Hypothalamus (tissue), 51 donors: ENCODE measurements at places on chromosomes 3 and 15.

DNA sequence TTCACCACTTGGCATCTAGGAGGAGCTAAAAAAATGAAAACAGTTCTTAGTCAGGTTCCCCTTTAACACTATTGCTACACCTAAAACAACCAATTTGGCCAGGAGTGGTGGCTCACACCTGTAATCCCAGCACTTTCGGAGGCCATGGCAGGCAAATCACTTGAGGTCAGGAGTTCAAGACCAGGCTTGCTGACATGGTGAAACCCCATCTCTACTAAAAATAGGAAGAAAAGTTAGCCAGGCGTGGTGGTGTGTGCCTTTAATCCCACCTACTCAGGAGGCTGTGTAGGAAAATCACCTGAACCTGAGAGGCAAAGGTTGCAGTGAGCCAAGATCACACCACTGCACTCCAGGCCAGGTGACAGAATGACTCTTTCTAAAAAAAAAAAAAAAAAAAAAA is 124.1 kb downstream of the DGKG start:
- DNase-seq: no peak

DNA sequence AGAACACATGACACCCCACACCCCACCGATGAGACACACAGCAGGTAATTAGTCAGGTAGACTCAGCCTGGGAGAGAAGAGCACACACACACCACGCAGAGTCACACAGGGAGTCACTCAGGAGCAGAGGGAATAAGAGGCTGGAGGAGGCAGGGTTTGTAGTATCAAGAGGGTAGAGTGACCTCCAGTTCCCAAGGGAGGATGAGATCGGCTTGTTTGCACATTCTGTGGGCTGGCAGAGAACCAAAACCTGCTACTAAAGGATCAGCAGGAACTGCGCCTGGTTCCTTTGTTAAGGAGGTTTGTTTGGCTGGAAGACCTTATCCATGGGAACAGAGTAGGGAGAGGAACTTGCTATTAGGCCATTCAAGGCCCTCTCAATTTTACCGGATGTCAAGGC is 281.4 kb upstream of the SLCO3A1 start:
- DNase-seq: no peak

- DNase-seq: no peak
Measured at GRCh38 chr3:149892371-149892770, 78.3 kb downstream of the PFN2 start.

GRCh38 chr15:70447521-70447920 is 315.8 kb downstream of the UACA start:
- no peak for DNase-seq

DNA sequence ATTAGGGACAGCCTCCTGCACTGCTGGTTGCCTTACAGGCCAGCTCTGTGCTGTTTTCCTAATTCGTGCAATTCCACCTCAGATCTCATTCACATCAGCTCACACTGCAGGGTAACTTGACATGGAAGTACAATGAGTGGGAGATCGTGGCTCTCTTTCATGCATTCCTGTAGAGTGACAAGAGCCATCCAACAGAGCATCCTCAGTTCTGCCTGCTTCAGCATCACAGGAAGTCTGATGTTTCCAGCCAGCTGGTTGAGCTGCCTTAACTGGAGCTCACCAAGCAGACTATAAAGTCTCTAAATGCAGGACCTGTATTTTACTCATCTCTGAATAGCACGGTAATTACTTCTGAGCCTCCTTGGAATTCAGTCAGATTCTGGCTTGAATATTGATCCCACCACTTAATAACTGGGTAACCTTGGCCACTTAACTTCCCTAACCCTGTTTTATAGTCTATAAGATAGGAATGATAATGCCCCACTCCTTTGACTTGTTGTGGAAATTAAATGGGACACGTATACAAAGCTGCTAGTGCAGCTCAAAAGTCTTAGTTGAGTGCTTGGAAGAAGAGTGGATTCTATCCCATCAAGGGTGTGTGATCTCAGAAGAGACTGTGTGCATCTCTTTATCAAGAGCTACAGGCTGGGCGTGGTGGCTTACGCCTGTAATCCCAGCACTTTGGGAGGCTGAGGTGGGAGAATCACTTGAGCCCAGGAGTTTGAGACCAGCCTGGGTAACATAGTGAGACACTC is 1.4 kb upstream of the DIS3L start:
- no peak for DNase-seq

GRCh38 chr3:30527720-30528119 is 78.7 kb upstream of the TGFBR2 start:
- DNase-seq: no peak

DNA sequence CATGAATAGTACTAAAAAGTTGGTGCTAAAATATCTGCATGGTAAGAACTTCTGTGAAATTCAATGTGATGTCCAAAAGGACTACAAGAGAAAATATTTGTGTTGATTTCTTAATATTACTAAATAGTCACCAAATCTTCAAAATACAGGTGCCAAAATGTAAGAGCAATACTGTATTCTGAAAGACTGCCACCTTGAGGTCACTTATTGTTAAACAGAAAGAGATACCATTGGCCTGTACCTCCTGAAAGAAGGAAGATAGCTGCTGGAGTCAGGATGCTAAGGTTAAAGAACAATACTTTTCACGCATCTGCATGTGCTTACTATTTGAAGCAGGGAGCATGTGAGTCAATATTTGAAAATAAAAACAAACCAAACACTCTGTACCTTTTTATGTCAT is 72.0 kb upstream of the LSAMP start:
- DNase-seq: no peak

GRCh38 chr15:78079298-78080087 is 2.0 kb upstream of the TBC1D2B start:
- DNase-seq: no peak

- DNase-seq: no peak
Measured at GRCh38 chr3:103134023-103134724, 699.4 kb downstream of the ZPLD1 start.

GRCh38 chr15:47431501-47431900 is 285.8 kb upstream of the SEMA6D start:
- DNase-seq: no peak

DNA sequence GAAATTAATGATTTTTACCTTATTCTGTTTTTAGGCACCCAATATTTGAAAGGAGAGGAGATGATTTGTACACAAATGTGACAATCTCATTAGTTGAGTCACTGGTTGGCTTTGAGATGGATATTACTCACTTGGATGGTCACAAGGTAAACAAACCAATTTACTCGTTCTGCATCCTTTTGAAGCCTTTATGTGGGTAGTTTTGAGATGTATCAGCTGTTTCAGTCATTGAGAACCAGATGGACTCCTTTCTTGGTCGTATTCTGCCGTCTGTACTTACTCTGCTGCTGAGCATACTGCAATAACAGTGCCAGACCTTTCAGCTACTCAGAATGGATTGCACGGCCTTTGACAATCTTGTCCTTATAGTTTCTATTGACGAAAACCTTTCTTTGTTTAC is 13.3 kb downstream of the DNAJB11 start:
- DNase-seq: no peak

DNA sequence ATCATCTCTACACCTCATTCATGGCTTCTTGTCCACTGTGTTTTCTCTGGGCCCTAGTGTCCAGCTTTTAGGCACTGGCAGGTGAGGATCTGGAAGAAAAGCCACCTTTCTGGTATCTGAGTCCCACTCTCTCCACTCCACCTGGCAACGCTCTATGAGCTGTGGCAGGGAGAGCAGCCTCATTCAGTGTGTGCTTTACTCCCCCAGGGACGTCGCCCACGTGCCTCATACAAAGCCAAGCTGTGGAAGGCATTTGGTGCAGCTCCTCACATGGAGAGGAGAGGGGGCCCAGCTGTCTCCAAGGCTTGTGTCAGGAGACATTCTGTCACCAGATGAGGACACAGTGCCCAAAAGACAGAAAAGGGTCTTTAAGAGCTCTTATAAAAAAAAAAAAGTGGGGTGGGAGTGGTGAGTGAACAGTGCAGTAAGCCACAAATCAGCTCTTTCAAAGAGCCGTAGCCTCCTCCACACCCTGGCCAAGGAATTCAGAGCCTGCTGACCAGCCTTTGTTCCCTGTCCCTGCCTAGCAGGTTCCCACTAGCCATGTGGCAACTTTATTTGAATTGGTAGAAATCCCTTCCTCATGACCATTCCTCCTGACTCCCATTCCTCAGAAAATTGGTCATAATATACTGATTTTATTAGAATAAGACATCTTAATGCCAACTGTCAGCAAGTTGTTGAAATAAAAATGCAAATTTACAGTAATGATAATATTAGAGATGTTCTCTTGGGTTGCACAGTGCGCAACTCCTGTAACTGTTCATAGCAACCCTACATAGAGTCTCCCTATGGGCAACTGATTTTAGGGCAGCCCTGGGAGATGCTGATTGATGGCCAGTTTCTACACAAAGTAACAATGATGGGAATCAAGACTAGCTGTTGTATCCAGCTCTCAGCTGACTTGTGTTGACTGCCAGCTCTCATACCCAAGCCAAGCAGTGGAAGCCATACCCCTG is 29.5 kb downstream of the GALNT15 start:
- no peak for DNase-seq

DNA sequence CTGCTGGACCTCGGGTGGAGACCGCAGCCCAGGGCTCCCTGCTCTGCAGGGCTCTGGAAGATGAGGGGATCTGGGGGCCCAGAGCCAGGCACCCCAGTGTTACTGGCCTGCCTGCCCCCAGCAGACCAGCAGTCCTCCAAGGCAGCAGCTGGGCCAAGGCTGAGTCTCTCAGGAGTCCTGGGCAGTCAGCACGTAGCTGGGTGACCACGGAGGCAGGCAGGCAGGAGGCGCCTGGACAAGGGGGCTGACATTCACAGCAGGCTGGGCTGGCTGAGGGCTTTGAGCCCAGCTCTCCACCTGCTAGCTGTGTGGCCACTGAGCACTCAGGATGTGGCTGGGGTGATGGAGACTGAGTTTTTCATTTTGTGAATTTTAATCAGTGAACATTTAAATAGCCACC is 67.9 kb downstream of the IQSEC1 start:
- DNase-seq: no peak

DNA sequence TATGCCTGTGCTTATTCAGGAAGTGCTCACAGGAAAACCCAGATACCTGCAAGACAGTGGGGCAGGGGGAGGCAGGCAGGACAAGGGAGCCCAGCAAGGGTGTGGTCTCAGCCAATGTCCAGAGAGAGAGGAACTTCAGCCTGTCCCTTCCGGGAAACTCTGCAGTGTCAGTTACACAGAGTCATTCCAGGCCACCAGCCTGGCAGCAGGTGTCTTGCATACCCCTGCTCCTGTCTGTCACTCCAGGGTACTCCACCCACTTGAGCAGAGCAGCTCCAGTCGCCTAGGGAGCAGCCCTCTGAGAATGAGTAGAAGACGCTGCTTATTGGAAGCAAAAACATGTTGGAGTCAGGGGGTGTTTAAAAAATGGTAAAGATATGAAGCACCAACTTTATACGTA is 431.2 kb upstream of the RGMA start:
- no peak for DNase-seq

DNA sequence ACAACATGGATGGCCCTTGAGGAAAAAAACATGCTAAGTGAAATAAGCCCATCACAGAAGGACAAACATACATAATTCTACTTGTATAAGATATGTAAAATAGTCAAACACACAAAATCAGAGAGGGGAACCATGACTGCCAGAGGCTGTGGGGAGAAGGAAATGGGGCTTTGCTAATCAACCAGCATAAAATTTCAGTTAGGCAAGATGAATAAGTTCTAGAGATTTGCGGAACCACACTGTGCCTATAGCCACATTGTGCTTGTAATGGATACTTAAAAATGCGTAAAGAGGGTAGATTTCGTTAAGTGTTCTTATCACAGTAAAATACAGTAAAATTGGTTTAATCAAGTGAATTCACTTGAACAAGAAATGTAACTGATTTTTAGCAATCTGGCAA is 33.7 kb upstream of the SPTBN5 start:
- no peak for DNase-seq

DNA sequence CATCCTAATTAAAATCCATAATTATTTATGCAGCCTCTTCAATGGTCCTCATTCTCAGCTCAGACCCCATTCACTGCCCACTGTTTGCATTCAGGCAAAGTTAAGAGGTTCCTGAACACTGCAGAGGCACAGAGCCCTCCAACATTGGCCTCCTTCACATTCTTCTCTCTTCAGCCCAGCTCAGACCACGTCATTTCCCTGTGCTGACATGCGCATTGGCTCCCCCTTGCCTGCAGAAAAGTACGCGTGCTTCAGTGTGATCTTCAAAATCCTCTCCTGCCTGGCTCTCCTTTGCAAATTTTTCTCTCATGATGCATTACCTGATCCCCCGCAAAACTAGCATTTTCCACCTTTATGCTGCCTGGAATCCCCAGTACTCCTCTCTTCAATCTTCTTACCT is 552.3 kb downstream of the NTRK3 start:
- no peak for DNase-seq

- DNase-seq: no peak
Measured at GRCh38 chr15:80474224-80475215, 70.3 kb downstream of the ARNT2 start.

DNA sequence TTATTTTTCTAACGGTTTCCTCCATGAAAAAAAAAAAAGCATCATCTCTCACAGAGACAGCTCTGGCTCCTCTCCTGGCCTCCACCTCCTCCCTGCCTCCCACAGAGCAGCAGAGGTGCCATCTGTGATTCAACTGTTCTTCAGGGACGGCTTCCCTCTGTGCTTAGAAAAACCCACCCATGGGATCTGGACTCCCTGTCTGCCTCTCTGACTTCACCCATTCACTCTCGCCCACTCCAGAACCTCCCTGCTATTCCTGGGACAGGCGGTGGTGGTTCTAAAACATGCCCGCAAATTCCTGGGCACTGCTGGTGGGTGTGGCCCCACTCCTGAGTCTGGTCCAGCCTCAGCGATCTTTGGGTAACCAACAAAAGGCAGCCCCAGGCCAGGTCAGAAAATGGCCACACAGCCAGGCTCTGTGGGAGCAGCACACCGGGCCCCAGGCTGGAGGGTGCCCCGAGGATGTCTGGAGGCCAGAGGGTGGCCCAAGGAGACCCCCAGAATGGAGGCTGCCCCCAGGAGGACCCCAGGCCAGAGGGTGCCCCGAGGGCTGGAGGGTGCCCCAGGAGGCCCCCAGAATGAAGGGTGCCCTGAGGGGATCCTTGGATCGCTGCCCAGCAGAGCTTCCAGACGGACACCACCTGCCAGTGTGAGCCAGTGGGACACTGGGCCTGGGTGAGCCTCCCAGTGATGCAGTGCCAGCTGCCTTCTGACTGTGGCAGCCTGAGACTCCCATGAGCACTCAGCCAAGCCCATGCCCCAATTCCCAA is 2.6 kb upstream of the CHST13 start:
- DNase-seq: no peak

DNA sequence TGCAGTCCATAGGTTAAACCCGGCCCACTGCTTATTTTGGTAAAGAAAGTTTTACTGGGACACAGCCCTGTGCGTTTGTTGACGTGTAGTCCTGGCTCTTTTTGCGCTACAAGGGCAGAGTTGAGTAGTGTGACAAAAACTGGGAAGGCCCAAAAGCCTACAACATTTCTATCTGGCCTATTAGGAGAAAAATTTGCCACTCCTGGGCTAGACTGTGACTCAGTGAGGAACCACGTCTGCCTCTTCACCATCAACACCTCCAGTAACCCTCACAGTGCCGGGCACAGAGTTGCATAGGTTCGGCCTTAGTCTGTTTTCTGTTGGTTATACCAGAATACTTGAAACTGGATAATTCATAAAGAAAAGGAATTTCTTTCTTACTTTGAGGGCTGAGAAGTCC is 110.3 kb downstream of the TOP2B start:
- no peak for DNase-seq

GRCh38 chr3:30620402-30621360 is 14.3 kb downstream of the TGFBR2 start:
- no peak for DNase-seq

- no peak for DNase-seq
Measured at GRCh38 chr3:95521396-95521795, 1293.0 kb upstream of the EPHA6 start.
